Activated naive CD4-positive, alpha-beta T cell treated with anti-CD3 and anti-CD28 coated beads, Interleukin-2, amount 10 ng/mL, durations not matched to agents 7 days and 5 days (primary cell): ENCODE measurements at places on chromosomes 7 and 10.

DNA sequence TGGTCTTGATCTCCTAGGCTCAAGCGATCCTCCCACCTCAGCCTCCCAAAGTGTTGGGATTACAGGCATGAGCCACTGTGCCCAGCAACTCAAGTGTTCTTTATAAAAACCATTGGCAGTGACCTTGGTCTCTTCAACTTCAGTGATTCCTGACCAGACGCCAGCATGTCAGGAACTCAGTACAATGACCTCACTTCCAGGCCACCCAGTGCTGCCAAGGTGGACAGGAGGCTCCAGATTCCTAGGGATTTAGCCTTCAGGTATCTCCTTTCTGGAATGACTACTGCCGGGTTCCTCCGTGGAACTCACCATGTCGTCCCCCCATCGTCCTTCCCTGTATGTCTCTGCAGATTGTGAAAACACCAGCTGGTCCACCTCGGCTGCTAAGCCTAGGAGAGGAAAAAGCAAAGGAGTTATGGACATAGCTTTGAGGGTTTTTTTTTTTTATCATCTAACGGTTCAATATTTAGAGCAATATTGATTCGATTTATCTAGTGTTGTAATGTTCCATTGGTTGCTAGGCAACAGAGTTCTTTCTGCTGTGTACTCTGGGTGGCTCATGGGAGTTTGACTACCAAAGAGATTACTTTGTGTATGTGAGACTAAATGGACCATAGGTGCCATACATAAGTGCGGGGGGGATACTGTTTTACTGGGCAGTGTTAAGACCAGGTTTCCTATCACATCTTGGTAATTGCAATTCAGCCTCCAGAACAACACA lies 425.8 kb upstream of the AUTS2 start:
- no peak for DNase-seq

- DNase-seq, result no peak
These were observed 154.6 kb upstream of the TARP start for GRCh38 chr7:38428041-38428440.

- DNase-seq, result no peak
These were observed 258.1 kb downstream of the KLF6 start for GRCh38 chr10:3526727-3527501.

GRCh38 chr10:14433147-14433546 lies 102.4 kb upstream of the FRMD4A start:
- DNase-seq, result no peak

GRCh38 chr7:149195180-149196150 lies at the start of gene ZNF282:
Gene ZNF282 (plus strand): TSS chr7:149195546. CDS start chr7:149195590, 44 bp downstream.
- DNase-seq, result peak; percentile 85
